ENCODE measurements at places on chromosomes 3 and 15. TPM values are rescaled to one million over a fixed set of nuclear protein-coding genes. Genes with fewer than 3 reads are reported as not detected.

DNA sequence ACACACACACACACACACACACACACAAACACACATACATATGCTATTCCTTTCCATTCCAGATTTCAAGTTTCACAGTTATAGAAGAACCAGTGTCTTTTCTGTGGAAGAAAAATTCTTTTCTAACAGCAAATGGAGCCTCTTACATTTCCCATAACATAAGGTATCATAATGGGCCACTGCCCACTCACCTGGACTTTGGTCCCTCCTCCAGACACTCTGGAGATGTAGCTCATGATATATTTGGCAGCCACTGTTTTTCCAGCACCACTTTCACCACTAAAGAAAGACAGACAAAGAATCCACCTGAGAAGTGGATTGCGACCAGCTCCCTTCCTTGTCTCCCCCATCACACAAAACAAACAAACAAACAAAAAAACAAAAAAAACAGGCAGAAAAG lies 29.8 kb downstream of the LDHAL6B start:
- no peaks in the 10 kb centered on the region for H3K27me3 ChIP-seq
- H3K4me1 ChIP-seq: peaks cover 25% of the 10 kb centered on the region

The STRIT1 gene
- not detected for total RNA-seq

DNA sequence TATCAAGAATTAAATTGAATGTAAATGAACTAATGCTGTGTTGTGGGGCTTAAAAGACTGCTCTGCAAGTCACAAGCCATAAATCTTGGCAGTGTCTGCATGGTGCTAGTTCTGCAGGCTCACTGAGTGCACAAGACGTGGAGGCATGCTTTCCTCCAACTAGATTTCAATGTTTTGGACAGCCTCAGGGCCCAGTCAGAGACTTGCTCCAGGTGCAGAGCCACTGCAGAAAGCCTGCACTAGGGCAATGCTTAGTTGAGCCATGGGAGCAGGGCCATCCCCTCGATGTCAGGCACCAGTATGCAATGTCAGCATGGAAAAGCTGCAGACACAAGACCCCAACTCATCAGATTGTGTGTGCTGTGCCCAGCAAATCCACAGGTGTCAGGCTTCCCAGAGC lies 234.5 kb upstream of the CDIN1 start:
- no peak overlapping the region for H3K27ac ChIP-seq
- no peak overlapping the region for H3K4me3 ChIP-seq
- no peaks in the 10 kb centered on the region for H3K27me3 ChIP-seq
- no peaks in the 10 kb centered on the region for H3K4me1 ChIP-seq
- no peaks in the 10 kb centered on the region for H3K36me3 ChIP-seq
- DNase-seq: no peak

The REC114 gene
- not detected for total RNA-seq

DNA sequence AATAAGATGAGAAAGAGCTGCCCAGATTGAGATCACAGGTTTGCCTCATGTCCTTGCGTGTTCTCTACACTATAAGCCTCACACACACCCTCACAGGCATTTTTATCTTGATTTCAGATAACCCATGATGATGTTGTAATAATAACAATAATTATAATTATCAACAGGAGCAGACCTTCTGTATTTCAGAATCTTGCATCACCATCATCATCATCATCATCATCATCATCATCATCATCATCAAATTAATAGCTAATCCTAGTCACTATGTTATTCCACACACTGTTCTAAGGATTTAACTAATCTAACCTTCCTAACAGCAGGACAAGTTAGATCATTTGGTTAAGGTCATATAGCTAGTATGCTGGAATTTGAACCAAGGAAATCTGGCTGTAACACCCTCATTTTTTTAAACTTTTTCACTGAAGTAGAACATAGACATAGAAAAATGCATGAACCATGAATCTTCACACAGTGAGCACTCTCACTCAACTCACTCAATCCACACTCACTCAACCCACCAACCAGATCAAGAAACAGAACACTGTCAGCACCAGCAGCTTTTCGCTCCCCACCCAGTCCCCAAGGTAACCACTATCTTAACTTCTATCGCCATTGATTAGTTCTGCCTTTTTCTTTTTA lies 1.8 kb upstream of the SH2D7 start:
- H3K27ac ChIP-seq: no peak overlapping the region
- H3K27me3 ChIP-seq: no peaks in the 10 kb centered on the region
- no peaks in the 10 kb centered on the region for H3K4me1 ChIP-seq
- H3K4me3 ChIP-seq: no peak overlapping the region
- no peak for DNase-seq

GRCh38 chr3:57659004-57659673 lies 33.7 kb downstream of the DENND6A start:
- no peak overlapping the region for H3K4me3 ChIP-seq
- H3K4me1 ChIP-seq: no peaks in the 10 kb centered on the region
- peaks cover 29% of the 10 kb centered on the region for H3K36me3 ChIP-seq
- no peaks in the 10 kb centered on the region for H3K27me3 ChIP-seq
- DNase-seq: no peak
- H3K27ac ChIP-seq: no peak overlapping the region

DNA sequence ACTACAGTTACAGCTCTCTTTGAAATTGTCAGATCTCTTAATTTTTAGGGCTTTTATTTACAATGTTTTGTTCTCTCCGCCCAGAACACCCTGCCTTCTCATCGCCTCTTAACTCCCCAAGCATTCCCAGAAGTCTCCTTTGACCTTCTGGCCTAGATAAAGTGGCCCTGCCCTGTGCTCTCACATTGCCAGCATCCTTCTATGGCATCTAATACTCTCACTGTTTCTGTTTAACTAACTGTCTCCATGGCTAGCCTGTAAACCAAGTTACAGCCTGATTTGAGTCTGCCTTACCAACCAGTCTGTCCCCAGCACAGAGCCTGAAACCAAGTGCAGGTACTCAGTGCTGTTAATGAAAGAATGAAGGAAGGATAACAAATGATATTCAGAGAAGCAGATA lies 19.9 kb downstream of the COL8A1 start:
- no peak for DNase-seq
- no peaks in the 10 kb centered on the region for H3K27me3 ChIP-seq
- peaks cover 42% of the 10 kb centered on the region for H3K4me1 ChIP-seq
- H3K4me3 ChIP-seq: no peak overlapping the region
- H3K27ac ChIP-seq: peak overlapping the region; percentile 49

DNA sequence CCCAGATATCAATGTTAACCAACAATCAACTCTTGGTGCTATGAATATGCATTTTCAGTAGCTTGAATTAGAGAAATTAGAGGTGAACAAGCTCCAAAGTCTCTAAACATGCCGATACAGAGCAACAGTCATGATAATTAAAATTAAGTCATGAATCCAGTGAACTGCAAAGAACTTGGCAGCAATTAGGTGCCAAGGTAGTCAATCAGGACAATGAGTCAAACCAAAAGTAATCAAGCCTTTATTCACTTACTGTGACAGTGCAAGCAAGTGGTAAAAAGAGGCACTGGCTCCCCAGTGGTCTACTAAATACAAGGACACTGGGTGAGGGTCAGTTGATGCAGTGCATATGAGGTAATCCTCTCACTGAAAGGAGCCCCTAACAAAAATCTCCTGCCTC lies 1.8 kb downstream of the ZNF770 start:
- peaks cover 45% of the 10 kb centered on the region for H3K36me3 ChIP-seq
- H3K4me1 ChIP-seq: peaks cover 15% of the 10 kb centered on the region
- peak overlapping the region; percentile 78 for H3K4me3 ChIP-seq
- no peaks in the 10 kb centered on the region for H3K27me3 ChIP-seq

The MESP2 gene
- not detected for total RNA-seq

- H3K4me1 ChIP-seq: no peaks in the 10 kb centered on the region
- H3K4me3 ChIP-seq: no peak overlapping the region
- H3K27ac ChIP-seq: no peak overlapping the region
- H3K36me3 ChIP-seq: no peaks in the 10 kb centered on the region
- no peak for DNase-seq
Measured at GRCh38 chr3:145411605-145412004, 749.4 kb downstream of the PLOD2 start.

DNA sequence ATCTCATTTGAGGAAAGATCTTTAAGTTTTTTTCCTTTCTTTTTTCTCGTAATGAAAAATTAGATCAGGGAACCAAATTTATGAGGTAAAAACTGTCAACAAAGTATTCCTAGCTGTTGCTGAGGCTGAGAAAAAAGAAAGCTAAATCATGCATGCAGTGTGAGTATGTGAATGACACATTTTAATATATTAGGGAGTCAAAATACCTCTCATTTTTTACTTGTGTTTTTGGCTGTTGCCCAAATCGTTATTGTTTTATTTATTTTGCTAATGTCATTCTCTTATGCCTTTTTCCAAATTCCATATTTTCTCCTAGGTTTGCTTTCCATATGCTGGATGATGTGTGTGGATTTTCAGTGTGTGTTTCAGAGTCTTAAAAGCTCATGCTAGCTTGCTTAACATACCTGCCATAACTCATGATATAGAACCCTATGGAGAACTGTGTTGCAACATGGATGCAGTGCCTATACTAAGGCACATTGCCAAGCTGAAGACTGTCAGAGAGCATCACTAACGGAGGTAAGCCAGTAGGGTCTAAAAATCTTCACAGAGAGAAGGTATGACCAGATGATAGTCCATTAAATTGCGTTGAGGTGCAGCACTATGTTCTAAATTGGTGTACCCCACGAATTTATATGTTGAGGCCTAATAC lies 629.5 kb upstream of the KCNMB2 start:
- H3K27me3 ChIP-seq: no peaks in the 10 kb centered on the region
- H3K4me3 ChIP-seq: no peak overlapping the region
- peak overlapping the region; percentile 85 for H3K27ac ChIP-seq
- H3K4me1 ChIP-seq: peaks cover 33% of the 10 kb centered on the region
- no peaks in the 10 kb centered on the region for H3K36me3 ChIP-seq
- no peak for DNase-seq

The SATB1 gene
- total RNA-seq: 1.1 TPM

The VWA5B2 gene
- total RNA-seq: not detected

DNA sequence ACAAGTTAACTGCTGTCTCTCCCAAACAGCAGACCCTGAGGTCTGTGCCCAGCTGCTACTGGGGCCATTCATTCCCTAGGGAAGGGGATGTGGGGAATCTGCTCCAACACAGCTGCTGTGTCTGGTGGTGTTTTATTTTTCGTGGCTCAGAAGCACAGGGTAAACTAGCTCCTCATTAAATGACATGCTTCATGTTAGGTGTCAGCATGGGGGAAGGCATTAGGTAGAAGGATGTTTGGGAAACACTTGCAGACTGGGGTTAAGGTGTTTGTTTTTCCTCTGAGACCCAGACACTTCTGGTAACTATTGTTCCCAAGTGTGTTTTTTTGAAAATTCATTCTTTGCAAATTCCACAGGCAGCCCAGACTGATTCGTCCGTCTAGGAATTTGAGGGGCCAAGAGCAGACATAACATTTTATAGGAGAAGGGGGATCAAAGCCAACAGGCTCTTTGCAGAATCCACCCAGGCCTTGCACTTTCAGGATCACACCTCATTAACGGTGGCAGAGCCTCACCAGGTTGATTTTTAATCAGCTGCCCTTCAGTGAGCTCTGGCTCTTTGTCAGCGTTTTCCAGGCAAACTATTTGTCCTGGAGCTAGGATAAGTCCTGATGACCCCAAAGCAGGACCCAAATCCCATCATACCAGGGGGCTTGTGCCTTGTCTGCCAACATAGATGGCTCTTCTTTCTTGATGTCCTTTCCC lies 65.4 kb upstream of the ITGA11 start:
- H3K4me1 ChIP-seq: no peaks in the 10 kb centered on the region
- H3K27ac ChIP-seq: no peak overlapping the region
- no peaks in the 10 kb centered on the region for H3K27me3 ChIP-seq
- no peak overlapping the region for H3K4me3 ChIP-seq
- no peaks in the 10 kb centered on the region for H3K36me3 ChIP-seq
- no peak for DNase-seq

DNA sequence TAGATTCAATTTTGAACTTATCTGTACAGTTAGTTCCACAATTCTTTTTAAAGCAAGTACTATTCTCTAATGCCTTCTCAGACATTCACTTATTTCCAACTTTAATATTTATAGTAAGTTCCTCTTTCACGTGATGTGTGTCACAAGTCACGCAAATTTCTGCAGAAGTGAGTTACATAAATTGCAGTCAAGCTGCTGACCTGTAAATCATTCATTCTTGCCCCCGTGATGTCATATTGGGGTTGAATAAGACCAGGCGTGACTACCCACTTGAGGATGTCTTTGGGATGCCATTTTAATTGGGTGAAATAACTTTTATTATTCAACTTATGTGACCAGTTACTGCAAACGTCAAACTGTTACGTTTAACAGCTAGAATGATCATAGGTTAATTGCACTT lies 15.1 kb downstream of the PPARG start:
- DNase-seq: no peak
- no peak overlapping the region for H3K27ac ChIP-seq
- H3K4me1 ChIP-seq: no peaks in the 10 kb centered on the region
- no peak overlapping the region for H3K4me3 ChIP-seq
- no peaks in the 10 kb centered on the region for H3K27me3 ChIP-seq

The CHRM5 gene
- total RNA-seq: not detected

GRCh38 chr3:102230057-102230456 lies 204.8 kb upstream of the ZPLD1 start:
- no peak for DNase-seq
- no peak overlapping the region for H3K4me3 ChIP-seq
- H3K27ac ChIP-seq: no peak overlapping the region
- no peaks in the 10 kb centered on the region for H3K27me3 ChIP-seq

DNA sequence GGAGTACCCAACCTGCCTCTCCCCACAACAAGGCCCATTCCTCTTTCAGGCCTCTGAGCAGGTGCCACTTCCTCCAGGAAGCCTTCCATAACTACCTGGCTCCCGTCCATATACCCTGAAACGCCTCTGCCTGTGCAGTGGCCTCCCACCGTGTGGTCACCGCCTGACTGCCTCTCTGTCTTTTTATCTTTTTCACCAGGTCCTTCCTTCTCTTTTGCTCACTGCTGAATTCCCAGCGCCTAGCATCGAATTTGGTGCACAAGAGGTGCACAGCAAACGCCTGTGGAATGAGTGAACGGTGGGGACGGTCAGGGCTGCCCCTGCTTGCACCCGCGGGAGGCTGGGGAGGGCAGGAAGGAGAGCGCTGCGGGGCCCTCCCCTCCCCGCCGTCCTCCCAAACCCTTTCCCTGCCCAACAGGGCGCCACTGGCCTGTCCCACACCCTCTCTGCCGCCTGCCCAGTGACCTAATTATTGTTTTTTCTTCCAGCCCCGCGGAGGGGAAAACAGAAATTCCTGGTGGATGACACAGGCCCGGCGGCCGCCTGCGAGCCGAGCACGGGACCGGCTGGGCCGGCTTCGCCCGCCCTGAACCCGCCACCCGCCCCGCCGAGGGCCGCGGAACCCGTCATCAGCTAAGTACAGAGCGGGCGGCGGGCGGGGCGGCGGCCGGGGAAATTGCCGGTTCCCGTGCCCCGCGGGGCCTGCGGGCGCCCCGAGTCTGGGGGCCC lies 140.1 kb downstream of the SMAD6 start:
- peak overlapping the region; percentile 44 for H3K4me3 ChIP-seq
- H3K27ac ChIP-seq: peak overlapping the region; percentile 86
- no peaks in the 10 kb centered on the region for H3K27me3 ChIP-seq
- H3K36me3 ChIP-seq: peaks cover 24% of the 10 kb centered on the region
- peak; percentile 97 for DNase-seq
- H3K4me1 ChIP-seq: peaks cover 50% of the 10 kb centered on the region

The GOLGA6L10 gene
- total RNA-seq: 0.19 TPM
